Esophagus mucosa (tissue), 1 donor: ENCODE measurements at places on chromosomes 2 and 18.

- no peak for ATAC-seq
These were observed 292.2 kb downstream of the AFF3 start for GRCh38 chr2:99850084-99850710.

DNA sequence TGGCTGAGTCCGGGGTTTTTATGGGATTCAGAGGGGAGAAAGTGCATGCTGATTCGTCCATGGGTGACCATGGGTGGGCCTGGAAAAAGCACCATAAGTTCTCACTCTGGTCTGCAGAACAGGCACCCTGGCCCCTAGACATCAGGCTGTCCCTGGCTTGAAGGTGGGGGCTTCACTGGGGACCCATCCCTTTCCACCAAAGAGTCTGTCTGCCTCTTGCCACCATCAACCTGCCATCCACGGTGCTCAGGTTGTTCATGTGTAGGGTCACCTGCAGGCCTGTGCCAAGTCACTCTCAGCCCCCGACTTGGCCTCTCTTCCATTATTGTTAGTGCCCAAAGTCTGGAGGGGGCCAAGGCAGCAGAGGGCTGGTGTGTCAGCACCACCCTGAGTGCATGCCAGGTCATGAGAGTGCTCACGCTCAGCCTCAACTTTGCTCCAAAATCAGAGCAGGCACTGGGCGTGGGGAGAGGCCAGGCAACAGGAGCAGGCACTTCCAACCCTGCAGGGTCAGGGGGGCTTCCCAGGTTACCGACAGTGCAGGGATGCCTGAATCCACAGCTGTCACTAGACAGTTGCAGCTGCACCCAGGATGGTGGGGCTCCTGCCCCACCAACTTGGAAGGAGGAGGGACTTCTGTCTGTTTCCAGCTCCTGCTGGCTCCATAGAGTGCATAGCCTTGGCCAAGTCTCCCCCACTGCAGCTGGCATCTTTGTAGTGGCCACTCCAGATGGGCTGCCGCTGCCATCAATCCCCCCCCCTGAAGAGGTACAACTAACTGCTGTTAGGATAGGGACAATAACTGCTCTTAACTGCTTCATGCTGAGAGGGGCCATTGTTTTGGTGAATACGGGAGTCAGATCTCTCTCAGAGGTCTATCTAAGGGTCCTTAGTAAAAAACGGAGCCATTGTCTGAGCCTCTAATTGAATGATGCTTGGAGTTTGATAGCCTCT is 209.3 kb downstream of the AKAIN1 start:
- ATAC-seq = no peak

GRCh38 chr18:49021433-49022129 is 70.8 kb upstream of the SMAD7 start:
- peak; percentile 94 for ATAC-seq

- peak; percentile 40 for ATAC-seq
These were observed 9.8 kb upstream of the RAB17 start for GRCh38 chr2:237600205-237600846.

DNA sequence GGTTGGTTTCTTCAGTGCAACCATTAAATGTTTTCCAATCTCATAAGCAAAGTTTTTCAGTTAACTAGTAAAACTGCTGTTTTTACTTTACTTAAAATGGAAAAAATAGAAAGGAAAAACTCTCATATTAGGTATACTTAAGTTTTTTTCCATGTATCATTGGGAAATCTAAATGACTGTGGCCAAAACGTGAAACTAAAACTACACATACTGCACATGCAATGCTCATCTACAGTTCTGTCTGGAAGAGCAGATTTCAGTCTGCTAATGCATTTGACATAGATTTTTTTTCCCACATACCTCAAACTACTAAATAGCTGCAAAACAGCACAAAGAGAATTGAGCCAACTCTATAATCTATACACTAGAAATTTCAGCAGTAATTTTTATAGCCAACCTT is 62.6 kb downstream of the COL5A2 start:
- ATAC-seq = no peak

DNA sequence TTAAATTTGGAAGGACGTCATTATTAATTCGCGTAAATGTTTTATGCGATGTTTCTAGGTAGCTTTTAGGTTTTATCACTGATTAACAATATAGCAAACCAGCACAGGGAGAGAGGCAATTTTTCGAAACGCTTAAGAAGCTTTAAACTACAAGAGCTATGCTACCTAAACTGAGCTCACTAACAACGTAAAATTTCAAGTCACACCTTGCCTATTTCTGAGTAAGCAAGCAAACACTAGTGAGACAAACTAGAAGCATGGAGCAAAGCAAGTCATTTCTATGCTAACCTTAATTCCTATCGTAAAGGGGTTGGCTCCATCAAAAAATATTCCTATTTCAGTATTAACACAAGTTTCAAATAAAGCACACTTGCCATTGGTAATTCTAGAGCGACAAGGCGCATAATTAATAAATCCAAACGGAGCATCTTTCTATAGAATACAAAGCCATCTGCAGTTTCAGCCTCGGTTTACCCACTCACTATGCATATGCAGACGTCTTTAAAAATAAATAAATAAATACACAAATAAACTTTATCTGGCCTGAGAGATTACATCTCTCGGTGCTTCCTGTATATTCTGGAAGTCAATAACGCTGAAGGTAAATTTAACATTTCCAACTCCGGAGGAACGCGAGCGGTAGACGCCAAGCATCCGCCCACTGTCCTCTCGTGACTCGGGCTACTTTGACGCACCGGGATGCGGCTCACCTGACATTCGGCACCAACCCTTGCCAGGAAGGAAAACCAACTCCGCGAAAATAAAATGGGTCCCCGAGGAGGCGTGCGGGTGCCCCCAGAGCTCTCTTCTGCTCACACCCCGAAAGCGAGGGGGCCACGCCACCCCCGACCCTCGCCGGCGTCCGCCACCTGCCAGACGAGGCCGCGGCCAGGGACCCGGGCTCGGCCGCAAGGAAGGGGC is 947 bp downstream of the ITSN2 start:
- ATAC-seq = peak; percentile 50

DNA sequence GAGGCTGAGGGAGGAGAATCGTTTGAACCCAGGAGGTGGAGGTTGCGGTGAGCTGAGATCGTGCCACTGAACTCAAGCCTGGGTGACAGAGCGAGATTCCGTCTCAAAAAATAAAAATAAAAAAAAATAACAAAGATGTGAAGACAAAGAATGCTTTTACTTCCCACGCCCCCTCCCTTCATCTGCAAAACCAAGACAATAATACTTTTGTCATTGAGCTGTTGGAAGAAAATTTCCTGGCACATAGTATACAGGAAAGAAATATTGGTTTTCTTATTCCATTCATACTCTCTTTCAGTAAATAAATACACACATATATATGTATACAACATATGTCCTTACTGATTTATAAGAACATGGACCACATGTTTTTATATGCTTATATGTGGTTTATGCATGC is 12.2 kb downstream of the GREB1 start:
- no peak for ATAC-seq

DNA sequence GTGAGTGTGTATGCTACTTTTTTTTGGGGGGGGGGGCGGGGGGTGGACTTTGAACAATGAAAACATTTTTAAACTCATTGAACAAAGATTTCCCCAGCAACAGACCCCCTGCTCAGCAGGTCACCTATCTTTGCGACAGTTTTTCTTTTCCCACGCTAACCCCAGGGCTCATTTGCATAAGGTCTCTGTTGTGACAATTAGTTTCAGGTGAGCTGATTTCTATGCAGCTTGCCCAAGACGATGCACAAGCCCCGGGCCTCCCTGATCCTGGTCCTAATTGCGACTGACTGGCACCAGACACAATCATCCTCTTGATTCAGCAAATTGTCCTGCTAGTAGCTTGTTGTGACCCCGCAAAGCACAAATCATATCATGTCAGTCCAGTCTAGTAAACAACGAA is 40.3 kb downstream of the ZEB2 start:
- ATAC-seq = no peak

GRCh38 chr2:200352636-200353035 is 46.1 kb downstream of the SPATS2L start:
- ATAC-seq = no peak

DNA sequence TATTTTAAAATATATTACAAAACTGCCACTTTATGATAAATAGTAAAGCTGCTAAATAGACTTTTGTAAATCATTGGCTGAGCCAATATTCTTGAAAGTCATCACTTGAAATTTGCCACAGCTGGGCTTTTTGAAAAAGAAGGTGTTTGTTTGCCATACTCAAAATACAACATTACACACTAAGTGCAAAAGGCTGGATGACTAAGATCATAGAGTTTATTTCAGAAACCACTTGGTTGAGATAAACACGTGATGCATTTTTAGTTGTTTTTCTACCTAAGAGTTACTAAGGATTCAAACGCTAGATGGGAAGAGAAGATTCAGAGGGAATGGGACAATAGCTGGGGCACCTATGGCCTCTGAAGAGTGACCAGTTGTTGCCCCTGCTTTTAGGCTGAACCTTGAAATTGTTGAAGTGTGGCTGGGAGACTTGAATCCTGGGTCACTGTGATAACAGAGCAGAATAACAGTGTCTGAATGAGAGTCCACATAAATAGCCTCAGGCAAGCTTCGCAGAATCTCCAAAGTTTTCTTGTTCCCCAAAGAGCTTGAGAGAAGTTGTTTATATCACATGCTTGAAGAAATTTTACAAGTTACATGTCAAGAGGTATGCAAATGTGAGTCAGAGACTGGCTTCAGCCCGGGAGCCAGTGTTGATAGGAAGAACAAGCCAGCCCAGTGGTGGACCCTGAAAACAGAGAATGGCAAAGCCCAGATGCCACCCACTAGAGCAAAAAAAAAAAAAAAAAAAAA is 409.8 kb downstream of the GPD2 start:
- no peak for ATAC-seq

DNA sequence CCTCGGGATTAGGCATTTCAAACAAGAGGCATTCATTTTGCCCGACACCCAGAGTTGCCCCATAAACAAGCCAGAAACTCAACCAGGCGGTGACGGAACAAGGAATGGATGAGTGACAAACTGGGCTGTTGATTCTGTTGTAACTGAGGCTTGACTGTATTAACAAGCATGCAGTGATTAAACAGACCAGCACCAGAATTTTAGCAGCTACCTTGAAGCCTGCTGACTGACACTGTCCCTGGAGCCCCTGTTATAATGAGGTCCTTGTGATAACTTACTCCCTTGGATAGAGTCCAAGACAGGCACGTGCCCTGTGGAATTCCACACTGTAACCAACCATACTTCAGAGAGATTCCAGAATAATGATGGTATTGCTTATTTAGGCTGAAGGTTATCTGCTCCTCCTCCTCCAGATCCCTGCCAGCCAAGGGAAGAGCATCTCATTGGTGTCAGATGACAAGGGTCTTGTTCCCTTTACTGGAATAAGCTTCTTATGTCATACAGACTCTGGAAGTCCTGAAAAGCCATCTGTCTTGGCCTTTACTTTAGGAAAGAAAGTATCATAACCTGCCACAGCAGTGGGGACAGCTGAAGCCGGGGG is 97.1 kb upstream of the RMDN2 start:
- no peak for ATAC-seq

GRCh38 chr2:24304631-24305030 is 55.7 kb downstream of the ITSN2 start:
- ATAC-seq = no peak

DNA sequence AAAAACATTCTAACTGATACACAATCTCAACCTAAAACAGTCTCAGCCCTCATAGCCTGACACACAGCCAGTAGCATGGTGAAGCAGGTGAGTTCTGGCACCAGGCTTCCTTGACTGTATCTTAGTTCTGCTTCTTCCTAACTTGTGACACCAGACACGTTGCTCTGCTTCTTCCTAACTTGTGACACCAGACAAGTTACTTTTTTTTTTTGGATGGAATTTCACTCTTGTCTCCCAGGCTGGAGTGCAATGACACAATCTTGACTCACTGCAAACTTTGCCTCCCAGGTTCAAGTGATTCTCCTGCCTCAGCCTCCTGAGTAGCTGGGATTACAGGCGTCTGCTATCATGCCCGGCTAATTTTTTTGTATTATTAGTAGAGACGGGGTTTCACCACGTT is 6.7 kb upstream of the ATG16L1 start:
- peak; percentile 27 for ATAC-seq

GRCh38 chr2:10324095-10324832 is 21.6 kb downstream of the HPCAL1 start:
- no peak for ATAC-seq

GRCh38 chr2:98734823-98735260 is 3.9 kb upstream of the MGAT4A start:
- no peak for ATAC-seq

DNA sequence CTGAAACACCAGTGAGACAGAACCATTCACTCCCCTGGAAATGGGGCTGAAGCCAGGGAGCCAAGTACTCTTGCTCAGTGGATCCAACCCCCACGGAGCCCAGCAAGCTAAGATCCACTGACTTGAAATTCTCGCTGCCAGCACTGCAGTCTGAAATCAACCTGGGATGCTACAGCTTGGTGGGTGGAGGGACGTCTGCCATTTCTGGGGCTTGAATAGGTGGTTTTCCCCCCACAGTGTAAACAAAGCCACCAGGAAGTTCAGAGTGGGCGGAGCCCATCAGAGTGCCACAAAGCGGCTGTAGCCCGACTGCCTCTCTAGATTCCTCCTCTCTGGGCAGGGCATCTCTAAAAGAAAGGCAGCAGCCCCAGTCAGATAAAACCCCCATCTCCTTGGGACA is 292.8 kb downstream of the LNPK start:
- ATAC-seq = no peak

- ATAC-seq = no peak
These were observed 1.6 kb downstream of the WDR7 start for GRCh38 chr18:56652802-56653201.

DNA sequence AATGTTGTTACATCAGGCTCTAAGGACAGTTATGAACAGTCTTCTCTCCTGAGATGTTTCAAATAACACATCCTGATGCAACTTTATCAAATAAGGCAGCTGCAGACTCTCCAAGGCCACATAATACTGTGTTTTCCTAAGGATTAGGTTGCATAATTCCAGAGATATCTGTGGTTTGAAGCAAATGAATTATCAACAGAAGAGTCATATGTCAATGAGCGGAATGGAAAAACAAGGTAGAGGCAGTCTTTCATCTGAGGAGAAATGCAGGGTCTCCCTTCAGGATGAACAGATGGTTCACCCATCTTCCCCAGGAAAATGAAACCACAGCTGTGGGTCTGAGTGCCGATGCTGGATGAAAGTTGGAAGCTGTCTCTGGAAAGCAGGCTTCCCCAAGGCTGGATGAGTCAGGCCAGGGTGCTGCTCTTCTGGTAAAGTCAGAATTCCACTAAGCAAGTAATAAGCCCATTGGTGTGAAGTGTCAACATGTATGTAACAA is 22.2 kb downstream of the LYG1 start:
- peak; percentile 82 for ATAC-seq

GRCh38 chr2:159208438-159208837 is 78.1 kb downstream of the WDSUB1 start:
- no peak for ATAC-seq

DNA sequence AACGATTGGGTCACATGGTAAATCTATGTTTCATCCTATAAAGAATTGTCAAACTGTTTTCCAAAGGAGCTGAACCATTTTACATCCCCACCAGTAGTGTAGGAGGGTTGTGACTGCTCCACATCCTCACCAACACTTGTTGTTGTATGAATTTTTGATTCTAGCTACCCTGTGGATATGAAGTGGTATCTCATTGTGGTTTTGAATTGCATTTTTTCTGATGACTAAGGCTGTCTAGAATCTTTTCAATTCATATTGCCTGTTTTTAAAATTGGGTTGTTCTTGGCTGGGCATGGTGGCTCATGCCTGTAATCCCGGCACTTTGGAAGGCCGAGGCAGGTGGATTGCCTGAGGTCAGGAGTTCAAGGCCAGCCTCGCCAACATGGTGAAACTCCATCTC is 44.5 kb downstream of the TXNL1 start:
- ATAC-seq = no peak

- ATAC-seq = no peak
These were observed 1245.1 kb upstream of the LRRTM1 start for GRCh38 chr2:81549646-81550045.

GRCh38 chr18:448116-448790 is 52.2 kb downstream of the COLEC12 start:
- no peak for ATAC-seq
